ENCODE measurements at places on chromosomes 16 and 17.
A peak's percentile ranks its signal among the peaks of the same experiment; 100 is the strongest.

- DNase-seq: peak; percentile 76
Measured at GRCh38 chr16:23391381-23392222, 61.4 kb downstream of the COG7 start.

- no peak for DNase-seq
Measured at GRCh38 chr17:21573961-21574610, 118.2 kb upstream of the KCNJ18 start.

DNA sequence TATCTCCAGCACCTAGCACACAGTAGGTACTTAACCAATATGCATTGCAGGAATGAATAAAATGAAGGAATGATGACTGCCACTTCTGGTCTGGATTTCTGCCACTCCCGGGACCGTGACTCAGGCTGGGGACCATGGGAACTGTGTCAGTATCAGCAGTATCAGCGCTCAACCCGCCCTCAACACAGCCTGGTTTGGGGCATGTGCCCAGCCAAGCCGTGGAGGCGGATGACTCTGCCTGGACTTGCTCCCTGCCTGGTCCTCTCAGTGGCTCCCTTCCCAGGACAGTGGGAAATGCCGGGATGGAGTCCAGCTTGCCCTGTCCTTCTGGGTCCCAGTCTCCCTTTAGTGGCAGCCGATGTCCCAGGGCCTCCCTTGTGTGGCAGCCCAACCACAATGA, 55.1 kb downstream of the SRCIN1 start:
- DNase-seq: no peak

DNA sequence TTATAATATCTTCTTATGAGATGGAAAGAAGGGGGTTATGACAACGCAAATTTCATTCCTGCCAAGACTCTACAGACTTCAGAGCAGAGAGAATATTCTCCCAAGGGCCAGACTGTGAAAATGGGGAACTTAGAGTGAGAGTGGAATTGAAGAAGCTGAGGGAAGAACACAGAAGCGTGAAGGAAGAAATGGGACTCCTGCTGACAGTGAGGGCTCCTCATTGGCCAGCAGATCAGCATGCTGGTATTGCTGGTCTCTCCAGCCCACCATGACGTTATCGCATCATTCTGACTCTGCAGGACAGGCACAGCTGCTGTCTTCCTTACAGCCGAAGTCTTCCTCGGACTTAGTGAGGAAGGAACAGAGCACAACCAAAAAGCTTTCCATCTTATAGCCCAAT, 24.3 kb downstream of the CCL4 start:
- DNase-seq: no peak

DNA sequence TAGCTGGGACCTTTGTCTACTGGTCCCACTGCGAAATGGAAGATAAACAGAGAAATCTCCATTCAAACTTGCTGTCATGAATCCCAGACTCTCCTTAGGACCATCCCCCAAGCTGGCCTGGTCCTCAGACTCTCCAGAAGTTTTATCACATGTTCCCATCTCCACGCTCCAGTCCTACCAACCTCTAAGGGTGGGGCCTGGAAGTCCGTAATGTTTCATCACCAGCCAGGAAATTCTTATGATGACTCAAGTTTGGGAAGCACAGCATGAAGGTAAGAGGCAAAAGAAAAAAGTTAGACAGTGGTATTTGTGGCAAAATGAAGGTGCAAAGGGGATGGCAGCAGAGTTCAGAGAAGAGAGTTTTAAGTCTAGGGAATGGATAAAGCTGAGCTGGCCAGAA, 52.7 kb downstream of the ZNF18 start:
- no peak for DNase-seq

DNA sequence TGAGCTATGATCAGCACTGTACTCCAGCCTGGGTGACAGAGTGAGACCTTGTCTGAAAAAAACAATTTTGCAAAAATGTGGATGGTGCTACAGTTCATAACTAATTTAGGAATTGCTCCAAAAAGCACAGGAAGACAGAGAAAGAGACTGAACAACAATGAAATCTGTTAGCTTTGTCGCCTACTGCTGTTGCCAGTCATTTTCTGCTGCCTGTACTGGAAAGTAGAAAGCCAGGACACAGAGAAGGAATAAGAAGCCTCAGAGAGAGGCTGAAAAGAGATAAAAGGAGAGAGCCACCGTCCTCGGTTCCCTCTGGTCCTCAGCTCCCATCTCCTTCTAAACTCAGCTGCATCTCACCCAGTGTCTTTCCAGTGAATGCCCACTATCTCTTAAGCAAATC, 8.6 kb upstream of the TMC7 start:
- no peak for DNase-seq

DNA sequence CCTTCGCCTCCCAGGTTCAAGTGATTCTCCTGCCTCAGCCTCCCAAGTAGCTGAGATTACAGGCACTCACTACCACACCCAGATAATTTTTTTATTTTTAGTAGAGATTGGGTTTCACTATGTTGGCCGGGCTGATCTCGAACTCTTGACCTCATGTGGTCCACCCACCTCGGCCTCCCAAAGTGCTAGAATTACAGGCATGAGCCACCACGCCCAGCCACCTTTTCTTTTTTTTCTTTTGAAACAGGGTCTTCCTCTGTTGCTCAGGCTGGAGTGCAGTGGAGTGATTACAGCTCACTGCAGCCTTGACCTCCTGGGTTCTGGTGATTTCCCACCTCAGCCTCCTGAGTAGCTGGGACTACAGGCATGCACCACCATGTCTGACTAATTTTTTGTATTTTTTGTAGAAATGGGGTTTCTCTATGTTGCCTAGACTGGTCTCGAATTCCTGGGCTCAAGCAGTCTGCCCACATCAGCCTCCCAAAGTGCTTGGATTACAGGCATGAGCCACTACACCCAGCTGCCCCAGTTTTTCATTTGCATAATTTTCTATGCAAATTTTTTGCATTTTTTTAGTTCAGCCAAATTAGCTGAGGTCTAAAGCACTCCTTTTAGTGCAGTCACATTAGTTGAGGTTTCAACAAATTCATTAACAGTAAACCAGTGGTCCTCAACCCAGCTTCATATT, 11.3 kb downstream of the WWP2 start:
- no peak for DNase-seq

DNA sequence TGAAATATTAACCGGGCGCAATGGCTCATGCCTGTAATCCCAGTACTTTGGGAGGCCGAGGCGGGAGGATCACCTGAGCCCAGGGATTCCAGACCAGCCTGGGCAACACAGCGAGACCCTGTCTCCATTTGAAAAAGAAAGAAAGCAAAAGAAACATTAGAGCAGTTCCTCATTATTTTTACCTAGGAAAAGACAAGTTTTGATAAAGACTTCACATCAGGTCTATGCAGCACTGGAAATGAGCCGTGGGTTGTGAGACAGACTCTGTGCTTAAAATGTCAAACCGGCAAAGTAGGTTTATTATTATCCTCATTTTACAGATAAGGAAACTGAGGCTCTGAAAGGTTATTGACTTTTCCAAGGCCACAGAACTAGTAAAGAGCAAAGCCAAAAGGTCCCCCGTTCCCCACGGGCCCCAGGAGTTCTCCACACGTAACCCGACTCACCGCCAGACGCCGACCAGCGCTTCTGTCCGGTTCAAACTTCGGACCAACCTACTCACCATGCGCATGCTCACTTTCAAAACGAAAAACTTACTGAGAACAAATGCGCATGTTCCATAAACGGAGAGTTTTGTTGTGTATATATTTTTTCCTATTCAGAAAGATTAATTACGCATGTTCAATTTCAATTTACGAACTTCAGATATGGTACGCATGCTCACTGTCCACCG, 356 bp downstream of the TUBD1 start:
- DNase-seq: no peak

- DNase-seq: no peak
Measured at GRCh38 chr17:57750109-57750871, 5.2 kb upstream of the CCDC182 start.

GRCh38 chr17:1800712-1801111, 29.0 kb downstream of the SMYD4 start:
- DNase-seq: no peak

DNA sequence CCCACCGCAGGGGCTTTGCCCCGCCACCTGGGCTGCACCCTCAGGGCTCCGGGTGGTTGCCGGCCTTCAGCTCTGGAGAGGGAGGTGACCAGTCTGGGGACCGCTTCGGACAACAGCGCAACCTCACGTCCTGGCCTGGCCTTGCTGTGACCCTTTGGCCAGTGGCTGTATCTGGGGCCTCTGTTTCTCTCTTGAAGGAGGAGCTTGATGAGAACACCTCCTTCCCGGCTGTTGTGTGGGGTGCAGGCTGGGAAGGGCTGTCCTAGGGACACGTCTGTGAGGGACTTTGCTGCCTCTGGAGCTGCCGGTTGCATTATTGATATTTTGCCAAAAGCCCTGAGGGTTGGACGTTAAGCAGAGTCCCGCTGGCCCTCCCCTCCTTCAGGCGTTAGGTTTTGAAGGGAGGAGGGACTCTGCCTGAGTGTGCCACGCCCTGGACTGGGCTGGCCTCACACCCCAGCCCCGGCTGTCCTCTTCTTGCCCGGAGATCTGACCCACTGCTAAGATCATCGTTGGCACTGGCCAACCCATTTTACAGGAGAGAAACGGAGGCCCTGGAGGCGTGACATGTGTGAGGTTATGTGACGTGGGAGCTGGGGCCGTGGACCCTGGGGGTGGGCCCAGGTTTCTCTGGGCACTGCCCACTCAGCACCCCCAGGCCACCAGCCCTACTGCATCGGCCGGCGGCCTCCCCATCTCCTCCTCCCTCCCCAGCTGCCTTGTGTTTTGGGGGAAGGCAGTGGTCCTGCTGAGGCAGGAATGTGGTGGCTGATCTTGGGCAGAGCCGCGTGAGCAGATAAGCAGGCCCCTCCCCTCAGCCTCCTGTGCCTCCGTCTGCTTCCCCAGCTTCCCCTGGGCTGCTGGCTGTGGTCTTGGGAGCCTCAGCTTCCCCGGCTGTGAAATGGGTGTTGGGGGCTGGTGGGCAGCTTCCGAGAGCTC, 8.5 kb downstream of the ZFPM1 start:
- DNase-seq: no peak

DNA sequence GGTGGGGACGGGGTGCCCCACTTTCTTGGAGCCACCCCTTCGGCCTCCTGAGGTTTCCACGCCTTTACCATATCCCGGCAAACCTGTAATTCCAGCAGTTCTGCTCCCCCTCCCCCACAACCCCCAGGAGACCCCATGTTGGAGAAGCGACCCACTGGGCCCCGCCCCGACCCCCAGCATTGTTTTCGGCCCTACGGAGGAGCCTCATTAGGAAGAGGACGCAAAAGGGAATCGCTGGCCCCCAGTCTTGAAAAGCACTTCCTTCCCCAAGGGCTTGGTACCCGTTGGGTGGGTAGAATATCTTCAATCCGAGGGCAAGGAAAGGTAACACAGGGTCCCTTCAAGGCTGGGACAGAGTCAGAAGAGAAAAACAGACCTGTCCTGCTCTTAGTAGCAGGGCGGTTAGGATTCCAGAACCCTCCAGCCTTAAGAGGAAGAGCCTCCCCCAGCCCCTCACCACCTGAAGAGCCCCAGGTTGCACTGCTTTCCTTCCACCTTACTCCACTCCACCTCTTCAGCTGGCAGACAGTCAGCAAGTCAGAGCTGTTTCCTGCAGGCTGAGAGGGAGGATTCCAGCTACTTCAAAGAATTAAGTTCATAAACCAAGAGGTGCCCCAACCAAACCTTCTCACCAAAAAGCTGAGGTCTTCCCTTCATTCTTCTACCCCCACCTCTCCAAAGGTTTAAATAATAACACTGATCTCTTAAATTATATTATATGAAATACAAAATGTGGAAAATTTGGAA, 803 bp upstream of the TLCD2 start:
- no peak for DNase-seq

- DNase-seq: no peak
Measured at GRCh38 chr17:35017021-35017420, 36.7 kb downstream of the LIG3 start.

DNA sequence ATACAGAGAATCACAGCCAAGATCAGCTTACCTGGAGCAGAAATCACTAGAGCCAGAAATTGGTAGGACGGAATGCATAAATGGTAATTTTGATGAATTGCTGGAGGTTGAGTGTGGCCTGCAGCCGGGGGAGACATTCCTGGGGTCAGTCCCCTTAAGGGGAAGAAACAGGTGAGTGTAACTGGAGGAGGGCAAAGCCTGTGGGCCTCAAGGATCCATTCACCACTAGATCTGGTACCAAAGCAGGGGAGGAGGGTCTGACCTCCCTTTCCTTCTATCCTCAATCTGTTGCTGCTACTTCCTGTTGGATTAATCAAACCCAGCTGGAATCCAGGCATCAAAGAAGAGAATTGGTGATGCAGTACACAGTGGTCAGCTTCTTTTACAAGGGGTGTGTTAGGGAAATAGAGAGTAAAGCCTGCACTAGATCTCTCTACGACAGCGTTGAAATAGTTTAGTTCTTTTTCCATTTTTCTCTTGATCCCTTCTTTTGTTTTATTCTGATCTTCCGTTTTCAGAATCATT, 8.6 kb upstream of the ABCA9 start:
- DNase-seq: no peak

DNA sequence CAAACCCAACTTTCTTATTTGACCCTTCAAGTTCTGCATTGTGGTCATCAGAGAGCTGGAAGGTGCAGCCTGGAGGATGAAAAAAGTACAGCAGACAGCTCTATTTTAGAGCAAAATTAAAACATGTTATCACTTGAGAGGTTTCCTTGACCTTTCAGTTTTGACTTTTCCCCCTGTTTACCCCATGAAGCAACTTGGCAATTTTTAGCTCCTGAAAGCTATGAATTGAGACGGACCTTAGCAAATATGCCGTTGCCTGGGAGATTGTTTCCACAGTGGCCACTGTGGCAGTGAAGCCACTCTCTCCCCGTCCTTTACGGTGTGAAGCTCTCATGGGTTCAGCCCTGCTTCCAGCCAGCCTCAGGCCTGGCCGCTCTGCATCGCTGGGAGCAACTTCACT, 398.6 kb downstream of the CPPED1 start:
- no peak for DNase-seq

DNA sequence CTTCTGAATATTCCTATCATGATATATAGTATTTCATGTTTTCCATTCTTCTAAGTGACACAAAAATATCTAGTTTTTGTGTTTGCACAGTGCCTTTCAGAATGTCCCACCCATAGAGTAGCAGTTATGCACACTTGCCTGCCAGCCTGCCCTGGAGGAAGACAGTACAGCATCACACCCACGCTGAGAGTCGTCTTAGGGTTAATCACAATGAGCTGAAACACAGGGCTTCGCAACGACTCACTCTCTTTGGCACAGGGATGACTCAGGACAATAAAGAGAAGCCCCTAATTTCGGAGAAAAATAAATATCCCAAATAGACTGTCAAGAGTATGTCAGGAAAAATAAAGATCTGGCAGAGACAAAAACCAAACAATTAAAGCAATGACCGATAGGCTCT, 11.6 kb upstream of the NDUFAB1 start:
- no peak for DNase-seq

All from upper lobe of right lung (tissue), 1 donor.